ENCODE measurements at places on chromosomes 13 and 19. TPM values are rescaled to one million over a fixed set of nuclear protein-coding genes. Genes with fewer than 3 reads are reported as not detected.

The SOX1 gene
- polyA plus RNA-seq: not detected

The HIPK4 gene
- polyA plus RNA-seq: 0.05 TPM

The SPART gene
- polyA plus RNA-seq: 16.1 TPM

The IGSF23 gene
- polyA plus RNA-seq: 1.1 TPM

The KIR2DL4 gene
- polyA plus RNA-seq: not detected

The PEAK3 gene
- polyA plus RNA-seq: 0.04 TPM

The NOVA2 gene
- polyA plus RNA-seq: 2.6 TPM

The SIGLEC7 gene
- polyA plus RNA-seq: 0.12 TPM

The ZNF350 gene
- 8.1 TPM for polyA plus RNA-seq

The POU2F2 gene
- polyA plus RNA-seq: 1.7 TPM

The KLK4 gene
- not detected for polyA plus RNA-seq

The CEACAM4 gene
- polyA plus RNA-seq: 0.30 TPM

The DZIP1 gene
- 16.7 TPM for polyA plus RNA-seq

The CCL25 gene
- polyA plus RNA-seq: not detected

The LPAR2 gene
- polyA plus RNA-seq: 24.2 TPM

The NKG7 gene
- 0.56 TPM for polyA plus RNA-seq

The ZNF765 gene
- polyA plus RNA-seq: 5.1 TPM

The ERICH6B gene
- polyA plus RNA-seq: not detected

The SMIM24 gene
- polyA plus RNA-seq: 143 TPM

The CD37 gene
- polyA plus RNA-seq: 2.0 TPM

The MYO16 gene
- polyA plus RNA-seq: 0.15 TPM

The ZNF534 gene
- polyA plus RNA-seq: not detected

The SYDE1 gene
- polyA plus RNA-seq: 5.8 TPM

The FFAR3 gene
- 2.7 TPM for polyA plus RNA-seq
